ENCODE measurements at places on chromosomes 12 and 14.

GRCh38 chr12:22408610-22409376, 74.3 kb upstream of the ST8SIA1 start:
- DNase-seq = peak; percentile 49

DNA sequence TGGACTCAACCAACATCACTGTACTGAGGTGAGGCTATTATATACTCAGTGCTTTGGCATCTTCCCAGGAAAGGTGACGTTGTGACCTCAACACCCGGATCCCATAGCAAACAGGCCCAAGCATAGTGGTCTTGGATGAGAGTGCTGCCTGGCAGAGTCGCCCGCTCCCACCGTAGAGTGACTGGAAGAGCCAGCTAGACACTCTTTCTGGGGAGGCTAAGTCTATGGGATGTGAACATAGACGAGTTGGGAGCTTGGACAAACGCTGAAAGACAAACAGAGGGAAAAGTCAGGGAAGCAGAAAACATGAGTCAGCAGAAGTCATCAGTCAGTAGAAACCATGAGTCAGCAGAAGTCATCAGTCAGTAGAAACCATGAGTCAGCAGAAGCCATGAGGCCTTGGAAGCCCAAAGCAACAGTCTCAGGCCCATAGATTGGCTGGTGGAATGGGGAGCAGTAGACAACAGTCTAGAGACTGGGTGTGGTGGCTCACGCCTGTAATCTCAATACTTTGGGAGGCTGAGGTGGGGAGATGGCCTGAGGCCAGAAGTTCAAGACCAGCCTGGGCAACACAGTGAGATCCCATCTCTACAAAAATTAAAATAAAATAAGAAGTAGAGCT, 66.4 kb upstream of the MAP1LC3B2 start:
- DNase-seq = no peak

DNA sequence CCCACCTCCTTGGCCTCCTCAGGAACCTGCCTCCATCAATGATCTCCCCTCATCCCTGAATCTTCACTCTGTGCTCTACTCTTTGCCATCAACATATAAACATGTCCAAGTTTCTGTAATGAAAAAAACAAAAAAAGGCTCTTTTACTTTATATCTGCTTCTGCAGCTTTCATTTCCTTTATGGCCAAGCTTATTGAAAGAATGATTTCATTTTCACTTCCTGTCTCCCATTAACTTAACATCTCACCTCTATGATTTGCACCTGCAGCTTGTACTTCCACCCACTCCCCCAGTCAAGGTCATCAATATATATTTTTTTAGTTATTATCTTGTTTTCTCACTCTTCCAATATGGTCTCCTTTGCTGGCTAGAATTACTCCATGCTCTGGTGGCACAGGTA, 15.6 kb upstream of the RNU6-7 start:
- DNase-seq = no peak

DNA sequence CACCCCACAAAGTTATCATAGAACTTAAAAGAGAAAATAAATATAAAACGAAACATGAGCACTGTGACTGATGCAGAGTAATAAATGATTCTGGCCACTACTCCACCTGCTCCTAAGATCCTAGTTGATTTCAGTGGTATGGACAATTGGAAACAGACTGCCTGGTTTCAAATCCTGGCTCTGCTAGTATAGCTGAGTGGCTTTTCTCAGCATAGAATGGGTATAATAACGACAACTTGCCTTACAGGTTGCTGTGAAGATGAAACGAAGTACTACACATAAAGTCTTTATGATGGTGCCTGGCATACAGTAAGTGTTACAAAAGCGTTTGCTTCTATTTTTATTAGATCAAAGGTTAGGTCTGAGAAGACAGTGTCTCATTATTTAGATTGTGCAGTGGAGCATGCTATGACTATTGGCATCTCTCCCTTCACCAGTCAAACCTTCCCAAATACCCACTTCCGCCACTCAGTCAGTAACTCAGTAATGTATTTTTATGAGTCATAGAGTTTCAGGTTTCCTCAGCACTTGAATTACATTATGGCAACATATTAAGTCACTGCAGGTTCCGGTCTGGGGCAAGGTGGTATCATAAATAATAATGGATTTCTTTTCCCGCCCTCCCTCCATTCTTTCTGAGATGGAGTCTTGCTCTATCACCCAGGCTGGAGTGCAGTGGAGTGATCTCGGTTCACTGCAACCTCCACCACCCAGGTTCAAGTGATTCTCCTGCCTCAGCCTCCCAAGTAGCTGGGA, 29.7 kb upstream of the NR2C1 start:
- DNase-seq = peak; percentile 12
